ENCODE measurements at places on chromosomes 16 and 17. TPM values are rescaled to one million over a fixed set of nuclear protein-coding genes. Genes with fewer than 3 reads are reported as not detected.

ARRB2 gene
- total RNA-seq = 197 TPM

DNA sequence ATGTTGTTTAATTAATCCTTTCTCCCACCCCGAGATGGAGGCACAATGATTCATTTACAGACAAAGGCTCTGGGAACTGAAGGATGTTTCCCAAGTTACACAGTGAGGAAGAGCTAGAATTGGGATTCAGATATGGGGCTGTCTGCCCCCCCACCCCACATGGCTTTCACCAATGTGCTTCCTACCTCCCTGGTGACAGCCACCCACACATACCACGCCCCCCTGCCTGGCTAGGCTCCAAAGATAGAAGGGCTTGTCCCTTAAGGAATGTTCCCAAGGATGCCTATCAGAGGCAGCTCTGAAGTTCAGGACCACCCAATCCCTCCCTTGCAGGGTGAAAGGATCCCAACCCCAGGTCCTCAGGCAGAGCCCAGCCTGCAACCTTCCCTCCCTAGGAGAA, 32.9 kb downstream of the CFAP20 start:
- H3K36me3 ChIP-seq = no peaks in the 10 kb centered on the region
- no peak overlapping the region for H3K4me3 ChIP-seq
- no peak overlapping the region for H3K27ac ChIP-seq
- DNase-seq = no peak

- no peak overlapping the region for H3K27ac ChIP-seq
- H3K4me3 ChIP-seq = no peak overlapping the region
- no peak for DNase-seq
- no peaks in the 10 kb centered on the region for H3K4me1 ChIP-seq
- H3K36me3 ChIP-seq = no peaks in the 10 kb centered on the region
Observed at GRCh38 chr17:33854596-33854995, 400.5 kb upstream of the CCL2 start.

- H3K4me3 ChIP-seq = no peak overlapping the region
- no peaks in the 10 kb centered on the region for H3K4me1 ChIP-seq
- no peak for DNase-seq
- no peaks in the 10 kb centered on the region for H3K36me3 ChIP-seq
- H3K27ac ChIP-seq = no peak overlapping the region
- H3K27me3 ChIP-seq = no peaks in the 10 kb centered on the region
Observed at GRCh38 chr16:25081702-25082101, 29.8 kb upstream of the LCMT1 start.

SLC38A8 gene
- total RNA-seq = not detected

DNA sequence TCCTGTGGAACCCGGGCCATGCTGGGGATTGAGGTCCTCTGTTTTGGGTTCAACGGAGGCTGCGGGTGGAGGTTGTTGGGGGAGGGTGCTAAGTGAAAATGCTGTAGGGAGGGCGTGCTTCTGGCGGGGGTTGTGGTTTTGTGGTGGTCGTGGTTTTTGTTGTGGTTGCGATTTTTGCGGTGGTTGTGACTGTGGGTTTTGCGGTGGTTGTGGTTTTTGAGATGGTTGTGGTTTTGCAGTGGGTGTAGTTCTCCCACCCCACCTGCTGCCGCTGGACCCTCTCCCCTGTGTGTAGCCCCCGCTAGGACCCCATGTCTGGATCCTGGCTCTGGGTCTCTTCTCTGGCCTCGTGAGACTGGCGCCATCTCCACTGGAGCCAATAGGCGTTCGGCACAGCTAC, 4.9 kb upstream of the SSTR5 start:
- no peaks in the 10 kb centered on the region for H3K36me3 ChIP-seq
- no peak overlapping the region for H3K27ac ChIP-seq
- H3K4me3 ChIP-seq = no peak overlapping the region
- DNase-seq = no peak

All from CD4-positive, CD25-positive, alpha-beta regulatory T cell (primary cell).